ENCODE measurements at places on chromosomes 4 and X.

- DNase-seq: no peak
Observed at GRCh38 chr4:129176864-129177263, 80.9 kb downstream of the C4orf33 start.

DNA sequence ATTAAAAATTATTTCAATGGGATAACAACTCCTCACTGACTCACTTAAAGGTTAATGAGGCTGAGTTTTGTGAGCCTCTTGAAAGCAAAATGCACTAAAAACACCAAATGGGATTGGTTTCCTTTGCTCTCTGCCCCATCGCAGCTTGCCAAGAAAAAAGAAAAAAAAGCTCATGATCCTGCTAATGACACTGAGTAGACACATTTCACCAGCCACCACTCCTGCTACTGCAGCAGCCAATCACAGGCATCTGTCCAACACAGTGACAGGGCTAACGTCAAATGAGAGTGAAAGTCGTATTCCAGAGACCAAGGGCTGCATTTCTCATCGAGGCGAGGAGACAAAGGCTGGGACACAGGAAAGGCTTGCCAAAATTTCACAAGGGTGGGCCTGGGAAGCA lies 5.2 kb downstream of the APBB2 start:
- no peak for DNase-seq

DNA sequence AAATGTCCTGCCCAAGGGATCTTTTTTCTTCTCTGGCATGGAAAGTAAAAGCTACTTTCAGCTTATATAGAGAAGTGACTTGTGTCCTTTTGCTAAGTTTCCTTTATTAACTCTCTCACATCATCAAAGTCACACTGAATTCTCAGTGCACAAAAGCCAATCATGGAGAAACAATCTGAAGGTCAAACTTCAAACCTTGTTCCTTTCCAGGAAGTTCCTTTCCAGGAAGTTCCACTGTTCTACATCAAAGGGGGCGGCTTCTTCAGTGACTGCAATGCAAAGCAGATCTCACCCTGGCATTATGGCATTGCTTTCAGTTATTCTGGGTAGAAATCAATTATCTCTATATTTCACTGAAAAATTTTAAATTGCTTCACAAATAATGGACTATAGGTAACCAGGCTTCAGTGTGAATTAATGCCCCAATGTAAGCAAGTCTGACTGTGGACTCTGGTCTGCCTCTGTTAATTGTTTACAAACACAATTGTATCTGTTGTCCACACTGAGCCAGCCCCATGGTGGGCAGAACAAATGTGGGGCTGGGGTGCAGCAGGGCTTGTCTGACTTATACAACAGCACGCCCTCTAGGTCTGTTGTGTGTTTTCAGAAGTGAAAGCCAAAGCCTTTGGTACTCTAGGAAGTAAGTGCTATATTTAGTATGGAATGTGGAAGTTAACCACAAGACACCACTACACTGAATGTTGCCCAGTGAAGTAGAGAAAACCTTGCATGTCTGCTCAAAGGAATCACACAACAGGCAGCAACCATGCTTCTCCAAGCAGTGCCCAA lies 98.8 kb downstream of the CDS1 start:
- no peak for DNase-seq

DNA sequence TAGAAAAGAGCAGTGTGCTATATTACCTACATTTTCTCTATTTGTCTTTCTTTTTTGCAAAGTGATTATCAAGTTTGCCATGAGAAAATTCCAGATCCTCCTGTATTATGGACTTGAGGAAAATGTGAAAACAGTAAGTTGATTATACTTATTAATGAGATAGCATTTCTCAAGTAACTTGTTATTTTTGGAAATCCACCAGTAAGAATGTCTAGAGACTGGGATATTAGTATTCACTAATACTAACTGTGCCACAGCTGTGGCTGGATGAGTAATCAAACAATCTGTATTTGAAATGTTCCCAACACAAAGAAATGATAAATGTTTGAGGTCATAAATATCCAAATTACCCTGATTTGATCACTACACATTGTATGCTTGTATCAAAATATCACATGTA lies 147.0 kb upstream of the CTSO start:
- no peak for DNase-seq

DNA sequence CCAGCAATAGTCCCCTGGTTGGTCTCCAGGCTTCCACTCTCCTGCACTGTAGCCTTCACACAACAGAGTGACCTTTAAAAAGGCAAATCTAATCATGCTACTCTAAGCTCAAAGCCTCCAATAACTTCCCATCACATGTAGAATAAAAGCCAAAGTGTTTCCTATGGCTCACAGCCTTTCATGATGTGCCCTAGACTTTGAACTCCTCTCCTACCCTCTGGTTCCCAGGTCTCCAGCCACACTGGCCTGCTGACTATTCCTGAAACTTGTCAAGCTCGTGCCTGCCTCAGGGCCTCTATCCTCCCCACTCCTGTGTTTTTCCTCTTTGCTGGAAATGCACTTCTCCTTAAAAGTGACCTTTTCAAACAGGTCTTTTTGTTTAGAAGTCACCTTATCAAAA lies 3.1 kb downstream of the MANBA start:
- DNase-seq: no peak

- peak; percentile 18 for DNase-seq
Observed at GRCh38 chrX:19670854-19671620, 155.7 kb upstream of the MAP3K15 start.

GRCh38 chr4:3811621-3812020 lies 45.4 kb downstream of the ADRA2C start:
- DNase-seq: no peak

DNA sequence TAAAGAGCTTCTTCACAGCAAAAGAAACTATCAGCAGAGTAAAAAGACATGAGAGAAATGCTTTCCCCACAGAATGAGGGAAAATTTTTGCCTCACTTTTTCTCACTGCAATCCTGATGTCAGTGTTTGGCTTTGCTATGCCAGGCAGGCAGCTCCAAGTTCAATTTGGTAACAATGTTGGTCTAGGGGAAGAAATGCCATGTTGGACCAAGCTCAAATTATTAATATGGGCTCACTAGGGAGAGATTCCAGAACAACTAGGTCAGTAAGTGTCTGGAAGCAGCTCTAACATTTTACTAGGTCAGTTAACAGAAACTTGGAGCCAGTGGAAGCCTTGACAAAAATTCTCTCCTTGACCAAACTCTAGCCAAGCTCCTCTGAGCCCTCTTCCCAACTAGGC lies 95.4 kb downstream of the NAF1 start:
- no peak for DNase-seq

GRCh38 chr4:119690871-119691270 lies 62.3 kb upstream of the PDE5A start:
- DNase-seq: no peak

GRCh38 chr4:177713454-177713853 lies 271.2 kb upstream of the AGA start:
- DNase-seq: no peak
